ENCODE measurements at places on chromosomes 11 and 22.

GRCh38 chr22:49619301-49619700 lies 208.4 kb downstream of the BRD1 start:
- no peak for DNase-seq

DNA sequence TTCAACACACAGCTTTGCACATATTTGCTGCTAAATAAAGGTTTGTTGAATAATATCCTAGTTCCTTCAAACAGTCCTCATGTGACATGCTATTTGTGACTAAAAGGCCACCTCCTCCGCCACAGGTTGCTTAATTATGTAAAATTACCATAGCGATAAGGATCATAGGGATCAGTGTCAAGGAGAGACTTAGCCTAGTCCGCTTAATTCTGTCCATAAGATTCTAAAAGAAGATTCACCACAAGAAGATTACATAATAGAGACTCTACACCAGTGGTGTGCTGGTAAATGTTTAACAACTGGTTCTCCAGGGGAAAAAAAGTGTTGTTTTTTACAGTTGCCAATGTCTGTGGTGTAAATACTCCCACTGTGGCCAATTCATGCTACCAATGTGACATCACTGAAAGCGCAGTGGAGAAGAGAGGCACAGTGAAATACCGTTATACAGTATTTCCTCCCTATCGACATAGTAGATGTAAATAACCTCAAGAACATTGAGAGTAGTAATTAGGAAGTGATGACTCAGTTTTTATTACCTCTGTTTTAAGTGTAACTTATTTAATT lies 4.2 kb upstream of the CHRDL2 start:
- DNase-seq = no peak

- DNase-seq = no peak
Observed at GRCh38 chr22:43152003-43152356, 621 bp downstream of the TSPO start.

DNA sequence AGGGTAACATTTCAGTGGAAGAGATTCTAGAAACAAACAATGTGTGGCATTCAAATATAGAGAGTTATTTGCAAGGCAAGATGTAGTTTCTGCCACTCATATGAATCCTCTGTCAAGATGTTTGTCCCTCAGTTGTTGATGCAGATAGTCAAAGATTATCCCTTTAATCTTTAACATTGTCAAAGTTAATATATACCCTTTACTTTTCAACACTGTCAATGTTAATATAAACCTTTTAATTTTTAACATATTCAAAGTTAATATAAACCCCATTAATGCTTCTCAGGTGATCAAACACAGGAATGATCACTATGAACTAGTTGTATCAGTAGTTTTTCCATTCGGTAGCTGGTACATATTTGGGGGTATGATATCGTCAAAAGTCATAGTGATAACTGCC lies 51.9 kb upstream of the PICALM start:
- no peak for DNase-seq

DNA sequence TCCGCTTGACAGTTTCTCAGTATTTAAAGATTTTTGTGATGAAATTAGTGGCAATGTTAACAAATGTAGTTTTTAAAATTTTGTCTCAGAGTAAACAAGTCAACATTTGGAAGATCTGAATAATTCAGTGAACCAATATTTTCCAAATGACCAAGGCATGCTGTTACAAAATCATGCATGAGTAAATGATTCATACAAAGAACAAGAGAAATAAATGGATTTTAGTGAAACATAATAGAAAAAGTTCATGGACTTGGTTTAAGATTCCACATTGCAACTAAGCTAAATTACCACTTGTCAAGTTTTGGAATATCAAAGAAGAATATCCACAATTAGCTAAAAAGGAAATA lies 125.7 kb upstream of the SNX19 start:
- no peak for DNase-seq

- DNase-seq = no peak
Observed at GRCh38 chr11:121257289-121257688, 35.3 kb upstream of the SC5D start.

DNA sequence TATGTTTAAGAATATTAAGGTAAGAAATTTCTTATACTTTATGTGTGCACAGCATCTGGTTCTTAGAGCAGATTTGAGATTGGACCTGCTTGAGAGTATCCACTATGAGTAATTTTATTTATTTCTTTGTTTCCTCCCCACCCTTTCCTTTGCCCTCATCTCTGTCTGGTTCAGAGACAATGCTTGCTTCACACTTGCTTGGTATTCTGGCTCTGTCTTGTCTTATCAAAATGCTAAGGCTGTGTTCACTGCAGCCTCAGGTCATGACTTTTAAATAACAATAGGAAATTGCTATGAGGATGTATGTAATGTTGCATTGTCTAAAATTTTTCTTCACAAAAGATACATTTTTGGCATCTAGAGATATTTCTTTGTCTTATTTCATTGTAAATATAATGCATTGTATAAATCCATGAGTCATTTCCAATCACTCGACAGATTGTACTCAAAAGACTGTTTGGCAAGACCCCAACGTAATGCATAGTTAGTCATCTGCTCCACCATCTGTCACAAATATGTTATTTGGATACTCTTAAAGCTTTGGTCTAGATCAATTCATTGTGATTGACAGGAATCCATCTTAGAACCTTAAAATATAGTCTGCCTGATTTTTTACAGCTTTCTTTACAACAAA lies 395.7 kb downstream of the AASDHPPT start:
- DNase-seq = no peak

DNA sequence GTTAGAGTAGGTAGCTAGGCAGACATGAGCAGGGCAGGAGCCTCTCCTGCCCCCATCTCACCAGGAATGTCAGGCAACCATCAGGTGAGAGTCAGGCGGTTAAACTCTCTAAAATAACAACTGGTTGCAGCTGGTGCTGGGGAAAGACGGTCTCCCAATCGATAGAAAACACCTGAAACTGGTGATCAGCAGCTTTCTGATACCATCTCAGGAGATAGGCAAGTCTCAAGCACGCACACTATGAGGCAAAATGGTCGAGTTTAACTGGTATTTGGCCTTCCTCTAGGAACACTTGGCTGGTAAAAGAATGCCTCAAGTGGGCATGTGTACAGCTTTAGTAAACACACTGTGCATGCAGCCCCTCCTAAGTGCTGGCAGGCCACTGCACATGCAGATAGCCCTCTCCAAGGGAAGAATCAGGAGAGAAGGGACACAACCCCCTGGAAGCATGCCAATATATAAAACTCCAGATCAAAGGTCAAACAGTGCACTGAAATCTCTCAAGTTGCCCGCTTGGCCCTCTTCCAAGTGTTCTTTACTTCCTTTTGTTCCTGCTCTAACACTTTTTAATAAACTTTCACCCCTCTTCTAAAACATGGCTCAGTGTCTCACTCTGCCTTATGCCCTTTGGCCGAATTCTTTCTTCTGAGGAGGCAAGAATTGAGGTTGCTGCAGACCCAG lies 88.7 kb downstream of the USP35 start:
- DNase-seq = no peak

DNA sequence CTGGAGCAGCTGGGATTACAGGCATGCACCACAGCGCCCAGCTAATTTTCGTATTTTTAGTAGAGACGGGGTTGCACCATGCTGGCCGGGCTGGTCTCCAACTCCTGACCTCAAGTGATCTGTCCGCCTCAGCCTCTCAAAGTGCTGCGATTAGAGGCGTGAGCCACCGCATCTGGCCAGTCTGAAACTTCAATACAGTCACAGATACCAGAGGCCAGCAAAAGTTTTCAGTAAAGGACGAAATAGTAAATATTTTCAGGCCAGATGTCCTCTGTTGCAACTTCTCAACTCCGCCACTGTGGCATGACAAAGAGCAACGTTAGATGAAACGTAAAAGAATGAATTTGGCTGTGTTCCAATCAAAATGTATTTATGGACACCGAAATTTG lies 403.6 kb downstream of the MN1 start:
- DNase-seq = no peak

Data from SK-N-DZ (cell line).